Type B pancreatic cell (in vitro differentiated cells): ENCODE measurements at places on chromosomes 2 and 18.

DNA sequence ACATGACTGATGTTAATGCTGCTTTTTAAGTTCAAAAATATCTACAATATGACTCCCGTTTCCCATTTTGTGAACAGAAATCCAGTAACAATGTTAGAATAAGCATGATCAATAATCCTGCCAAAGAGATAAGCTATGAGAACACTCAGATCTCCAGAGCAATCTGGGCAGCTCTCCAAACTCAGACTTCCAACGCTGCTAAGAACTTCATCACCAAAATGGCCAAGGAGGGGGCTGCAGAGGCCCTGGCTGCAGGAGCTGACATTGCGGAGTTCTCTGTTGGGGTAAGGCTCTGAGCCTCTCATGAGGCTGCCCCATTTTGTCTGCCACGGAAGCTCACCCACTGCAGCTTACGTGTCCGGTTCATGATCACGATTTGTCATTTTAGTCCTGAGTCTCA is 68.4 kb downstream of the UGGT1 start:
- no peak for DNase-seq
- peaks cover 21% of the 10 kb centered on the region for H3K36me3 ChIP-seq
- H3K27me3 ChIP-seq, result no peaks in the 10 kb centered on the region
- H3K27ac ChIP-seq, result no peak overlapping the region
- no peaks in the 10 kb centered on the region for H3K4me1 ChIP-seq
- H3K4me3 ChIP-seq, result no peak overlapping the region

- no peaks in the 10 kb centered on the region for H3K27me3 ChIP-seq
- H3K36me3 ChIP-seq, result no peaks in the 10 kb centered on the region
- no peak overlapping the region for H3K4me3 ChIP-seq
- DNase-seq, result no peak
- H3K4me1 ChIP-seq, result peaks cover 15% of the 10 kb centered on the region
- no peak overlapping the region for H3K27ac ChIP-seq
Observed at GRCh38 chr18:74836296-74837139, 238.8 kb downstream of the ZNF407 start.

GRCh38 chr2:71545572-71546274 is 92.4 kb downstream of the DYSF start:
- H3K4me1 ChIP-seq, result peaks cover 14% of the 10 kb centered on the region
- DNase-seq, result no peak
- peaks cover 29% of the 10 kb centered on the region for H3K27me3 ChIP-seq
- no peaks in the 10 kb centered on the region for H3K36me3 ChIP-seq
- no peak overlapping the region for H3K27ac ChIP-seq
- H3K4me3 ChIP-seq, result no peak overlapping the region

DNA sequence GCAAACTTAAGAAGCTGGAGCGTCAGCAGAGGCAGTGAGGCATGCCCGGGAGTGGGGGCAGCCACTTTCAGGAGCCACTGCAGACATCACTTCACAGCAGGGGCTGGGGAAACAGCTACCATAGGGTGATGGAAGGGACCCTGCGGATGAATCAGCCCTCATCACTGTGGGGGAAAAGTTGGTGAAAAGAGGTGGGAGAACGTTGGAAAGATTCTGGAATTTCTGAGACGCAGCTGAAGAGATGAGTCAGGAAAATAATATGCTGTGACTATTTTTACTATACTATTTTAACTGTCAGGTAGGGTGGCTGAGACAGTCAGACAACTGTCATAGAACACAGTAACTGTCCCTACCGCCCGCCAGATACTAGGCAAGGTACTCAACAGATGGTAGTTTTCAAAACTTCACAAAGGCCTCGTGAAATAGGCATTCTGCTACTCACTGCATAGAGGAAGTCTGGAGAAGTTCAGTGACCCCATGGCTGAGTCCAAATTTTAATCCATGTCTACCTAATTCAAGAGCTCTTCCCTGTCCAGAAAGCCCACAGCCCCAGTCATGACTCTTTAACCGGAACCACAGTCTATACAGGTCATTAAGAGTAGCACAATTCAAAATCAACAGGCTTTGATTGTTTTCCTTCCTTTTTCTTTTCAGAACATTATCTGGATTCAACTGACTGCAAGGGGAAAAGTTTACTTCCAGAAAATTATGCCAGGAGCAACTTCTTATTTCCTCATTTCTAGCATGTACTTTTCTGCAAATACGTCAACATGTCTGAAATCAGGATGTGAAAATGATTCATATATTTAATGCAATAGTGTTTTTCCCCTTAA is 39.3 kb upstream of the EPB41L3 start:
- H3K4me3 ChIP-seq, result no peak overlapping the region
- no peaks in the 10 kb centered on the region for H3K27me3 ChIP-seq
- no peak for DNase-seq
- H3K4me1 ChIP-seq, result peaks cover 7% of the 10 kb centered on the region

- H3K27ac ChIP-seq, result no peak overlapping the region
- peaks cover 21% of the 10 kb centered on the region for H3K27me3 ChIP-seq
- H3K36me3 ChIP-seq, result peaks cover 7% of the 10 kb centered on the region
- peaks cover 7% of the 10 kb centered on the region for H3K4me1 ChIP-seq
Observed at GRCh38 chr2:105143467-105144151, 97.9 kb upstream of the GPR45 start.

DNA sequence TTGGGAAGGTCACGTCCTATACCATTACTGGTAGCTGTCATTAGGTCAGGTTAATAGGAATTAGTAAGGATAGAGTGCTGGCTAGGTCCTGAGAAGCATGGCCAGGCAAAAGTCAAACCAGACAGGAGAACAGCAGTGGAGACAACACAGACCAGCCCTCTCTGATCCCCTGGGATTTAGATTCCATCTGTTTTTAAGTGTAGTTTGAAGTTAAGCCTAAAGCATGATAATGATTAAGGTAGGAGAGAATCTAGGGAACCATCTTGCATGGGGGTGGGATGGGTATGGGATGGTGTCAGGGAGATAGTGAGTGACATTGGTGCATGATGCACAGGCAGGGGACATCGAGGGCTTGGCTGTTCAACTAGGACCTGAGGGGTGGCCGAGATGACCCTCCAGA is 96.6 kb downstream of the MYCN start:
- no peaks in the 10 kb centered on the region for H3K27me3 ChIP-seq
- H3K4me1 ChIP-seq, result peaks cover 37% of the 10 kb centered on the region
- DNase-seq, result no peak
- no peak overlapping the region for H3K4me3 ChIP-seq
- no peaks in the 10 kb centered on the region for H3K36me3 ChIP-seq
- no peak overlapping the region for H3K27ac ChIP-seq

DNA sequence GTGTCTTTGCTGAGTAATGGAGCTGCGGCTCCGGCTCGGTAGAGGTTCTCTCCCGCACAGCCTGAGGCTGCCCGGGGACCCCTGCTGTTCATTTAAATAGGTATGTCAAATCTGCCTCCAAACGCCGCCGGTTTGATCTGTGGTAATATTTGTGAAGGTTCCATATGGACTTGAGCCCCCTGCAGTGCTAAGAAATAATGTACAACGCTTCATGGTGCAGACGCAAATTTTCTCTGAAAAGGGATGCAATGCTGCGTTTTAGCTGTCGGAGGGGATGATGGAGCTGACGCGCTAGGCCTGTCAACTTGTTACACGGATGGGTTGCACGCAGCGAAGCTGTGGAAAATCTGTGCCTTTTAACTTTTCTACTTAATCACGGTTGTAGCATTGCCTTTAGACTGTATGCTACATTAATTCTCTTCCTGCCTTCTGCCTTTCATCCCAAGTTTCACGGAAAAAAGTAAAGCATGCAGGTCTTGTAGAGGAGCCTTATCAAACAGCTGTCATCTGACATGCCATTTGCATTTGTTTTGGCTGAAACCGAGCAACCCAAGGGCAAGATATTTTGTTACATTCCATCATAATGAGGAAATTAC is 43.2 kb downstream of the MRPS9 start:
- H3K4me3 ChIP-seq, result peak overlapping the region; percentile 70
- DNase-seq, result no peak
- H3K36me3 ChIP-seq, result peaks cover 4% of the 10 kb centered on the region

DNA sequence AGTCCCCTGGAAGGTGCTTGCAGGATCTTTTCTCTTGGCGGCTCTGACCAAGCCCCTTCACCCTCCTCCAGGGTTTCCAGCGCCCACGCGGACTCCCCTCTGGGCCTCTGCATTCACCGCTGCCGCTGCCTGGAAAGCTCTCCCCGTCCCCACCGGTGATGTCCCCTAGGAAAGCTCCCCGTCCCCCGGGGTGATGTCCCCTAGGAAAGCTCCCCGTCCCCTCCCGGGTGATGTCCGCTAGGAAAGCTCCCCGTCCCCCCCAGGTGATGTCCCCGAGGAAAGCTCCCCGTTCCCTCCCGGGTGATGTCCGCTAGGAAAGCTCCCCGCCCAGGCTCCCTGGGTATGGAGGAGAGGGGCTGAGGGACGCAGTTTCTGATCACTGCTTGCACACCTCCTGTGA is 27.9 kb downstream of the ZAP70 start:
- no peak overlapping the region for H3K4me3 ChIP-seq
- H3K4me1 ChIP-seq, result peaks cover 21% of the 10 kb centered on the region
- H3K36me3 ChIP-seq, result peaks cover 10% of the 10 kb centered on the region

DNA sequence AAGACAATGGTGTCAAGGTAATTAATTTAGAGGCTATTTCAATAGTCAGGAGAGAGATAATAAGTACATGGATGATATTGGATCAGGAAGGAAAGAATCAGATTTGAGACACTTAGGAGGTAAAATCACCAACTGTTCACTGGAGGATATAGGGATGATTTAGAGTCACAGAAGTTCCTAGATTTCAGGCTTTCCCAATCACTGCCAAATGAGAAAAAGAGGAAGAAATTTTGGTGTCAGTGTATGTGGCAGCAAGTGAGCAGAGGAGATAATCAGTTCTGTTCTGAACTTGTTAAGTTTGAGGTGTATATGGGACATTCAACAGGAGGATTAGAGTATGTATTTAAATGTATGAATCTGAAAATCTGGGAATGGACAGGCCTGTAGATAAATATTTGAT is 640.4 kb downstream of the NR4A2 start:
- H3K27ac ChIP-seq, result no peak overlapping the region
- no peak overlapping the region for H3K4me3 ChIP-seq
- H3K36me3 ChIP-seq, result no peaks in the 10 kb centered on the region

- peak overlapping the region; percentile 100 for H3K4me3 ChIP-seq
- H3K27me3 ChIP-seq, result no peaks in the 10 kb centered on the region
- H3K4me1 ChIP-seq, result peaks cover 23% of the 10 kb centered on the region
Observed at GRCh38 chr2:202377207-202377761, 1.2 kb downstream of the BMPR2 start.

GRCh38 chr2:42556315-42556890 is 12.0 kb upstream of the MTA3 start:
- peak overlapping the region; percentile 53 for H3K27ac ChIP-seq
- H3K4me3 ChIP-seq, result no peak overlapping the region
- H3K36me3 ChIP-seq, result no peaks in the 10 kb centered on the region
- no peak for DNase-seq
- no peaks in the 10 kb centered on the region for H3K27me3 ChIP-seq

DNA sequence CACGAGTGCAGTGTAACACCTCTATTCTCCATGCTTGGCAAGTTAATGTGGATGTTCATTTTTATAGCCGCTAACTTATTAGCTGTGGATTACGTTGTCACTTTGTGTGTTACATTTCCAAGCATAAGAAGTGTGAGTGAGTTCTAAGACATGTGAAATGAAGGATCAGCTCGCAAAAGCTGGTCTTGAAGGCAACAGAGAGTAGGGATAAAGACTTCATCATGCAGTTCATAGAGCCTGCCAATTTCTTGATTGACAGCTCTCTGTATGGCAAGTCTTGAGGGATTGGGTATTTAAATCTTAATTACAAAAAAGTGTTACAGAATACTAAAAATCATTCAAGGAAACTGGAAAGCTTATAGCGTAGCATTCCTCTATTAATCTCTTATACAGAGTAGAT is 25.8 kb upstream of the DPP4 start:
- no peak overlapping the region for H3K27ac ChIP-seq
- no peaks in the 10 kb centered on the region for H3K4me1 ChIP-seq
- no peak overlapping the region for H3K4me3 ChIP-seq
- peaks cover 5% of the 10 kb centered on the region for H3K27me3 ChIP-seq
- H3K36me3 ChIP-seq, result peaks cover 3% of the 10 kb centered on the region
- no peak for DNase-seq

DNA sequence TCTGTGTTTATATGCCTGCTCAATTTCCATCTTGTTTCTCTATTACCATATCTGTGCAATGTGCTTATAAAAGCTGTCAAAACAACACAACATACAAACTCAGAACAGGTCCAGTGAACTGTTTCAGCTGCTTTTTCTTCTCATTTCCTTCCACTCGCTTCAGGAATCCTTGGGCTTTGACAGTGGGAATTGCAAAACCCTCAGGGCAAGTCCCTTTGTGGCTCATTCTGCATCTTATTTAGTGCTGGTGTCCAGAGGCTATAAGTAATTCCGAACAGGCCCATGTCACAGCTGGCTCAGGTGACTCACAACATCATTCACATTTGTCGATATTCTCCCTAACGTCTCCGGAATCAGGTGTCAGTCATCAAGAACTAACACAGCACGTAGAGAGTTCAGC is 309.9 kb upstream of the ZNF521 start:
- H3K4me3 ChIP-seq, result no peak overlapping the region
- H3K4me1 ChIP-seq, result peaks cover 7% of the 10 kb centered on the region
- H3K27me3 ChIP-seq, result no peaks in the 10 kb centered on the region
- no peak overlapping the region for H3K27ac ChIP-seq
